ENCODE measurements at places on chromosomes 6 and 20.

- DNase-seq, result no peak
These were observed 170.9 kb upstream of the AKAP12 start for GRCh38 chr6:151068761-151069312.

DNA sequence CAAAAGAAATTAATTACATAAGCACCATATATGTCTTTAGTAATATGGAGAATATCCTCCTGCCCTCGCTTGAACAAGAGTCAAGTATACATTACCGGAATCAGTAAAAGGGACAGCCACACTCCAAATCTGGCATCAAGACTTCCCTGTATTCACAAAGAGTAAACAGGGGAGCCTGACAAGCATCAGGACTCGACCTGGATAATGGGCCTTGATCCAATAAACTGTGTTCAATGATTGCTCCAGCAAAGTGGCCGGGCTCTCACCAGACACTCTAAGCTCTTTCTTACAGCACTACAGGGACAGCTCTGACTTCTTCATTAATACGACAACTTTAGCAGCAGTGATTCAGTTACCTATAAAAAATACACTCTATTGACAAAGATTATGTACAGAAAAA lies 307.9 kb upstream of the POU3F2 start:
- DNase-seq, result no peak

GRCh38 chr6:680251-680650 lies 12.7 kb downstream of the EXOC2 start:
- no peak for DNase-seq

- DNase-seq, result peak; percentile 60
These were observed 807 bp downstream of the LKAAEAR1 start for GRCh38 chr20:64083378-64083803.

GRCh38 chr6:148521158-148521557 lies 178.5 kb downstream of the SASH1 start:
- DNase-seq, result no peak

- no peak for DNase-seq
These were observed 12.0 kb upstream of the SLC17A5 start for GRCh38 chr6:73665686-73666319.

- DNase-seq, result no peak
These were observed 58.0 kb downstream of the PREP start for GRCh38 chr6:105344881-105345370.

- DNase-seq, result no peak
These were observed 30.1 kb downstream of the CASP8AP2 start for GRCh38 chr6:89859744-89860143.

DNA sequence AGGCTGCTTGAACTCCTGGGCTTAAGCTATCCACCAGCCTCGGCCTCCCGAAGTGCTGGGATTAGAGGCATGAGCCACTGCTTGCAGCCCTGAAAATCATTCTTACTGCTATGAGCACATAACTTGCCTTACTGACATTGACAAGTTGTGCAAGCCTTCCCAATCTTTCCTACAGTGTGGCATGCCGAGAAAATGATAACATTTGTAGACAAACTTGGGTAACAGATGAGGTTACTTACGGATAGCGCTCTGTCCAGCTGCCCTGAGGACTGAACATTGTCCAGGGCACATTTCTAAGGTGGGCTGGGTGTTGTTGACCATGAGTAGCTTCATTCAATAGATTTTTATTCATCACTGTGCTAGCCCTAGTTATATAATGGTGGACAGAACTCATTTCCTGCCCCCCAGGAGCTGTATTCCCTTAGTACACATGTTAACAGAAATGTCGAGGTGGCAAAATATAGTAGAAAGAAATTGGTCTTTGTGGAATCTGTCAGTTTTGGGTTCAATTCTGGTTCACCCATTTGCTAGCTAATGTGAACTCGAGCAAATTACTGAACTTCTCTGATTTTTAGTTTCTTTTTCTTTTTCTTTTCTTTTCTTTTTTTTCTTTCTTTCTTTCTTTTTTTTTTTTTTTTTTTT lies 118.4 kb upstream of the AKIRIN2 start:
- no peak for DNase-seq

DNA sequence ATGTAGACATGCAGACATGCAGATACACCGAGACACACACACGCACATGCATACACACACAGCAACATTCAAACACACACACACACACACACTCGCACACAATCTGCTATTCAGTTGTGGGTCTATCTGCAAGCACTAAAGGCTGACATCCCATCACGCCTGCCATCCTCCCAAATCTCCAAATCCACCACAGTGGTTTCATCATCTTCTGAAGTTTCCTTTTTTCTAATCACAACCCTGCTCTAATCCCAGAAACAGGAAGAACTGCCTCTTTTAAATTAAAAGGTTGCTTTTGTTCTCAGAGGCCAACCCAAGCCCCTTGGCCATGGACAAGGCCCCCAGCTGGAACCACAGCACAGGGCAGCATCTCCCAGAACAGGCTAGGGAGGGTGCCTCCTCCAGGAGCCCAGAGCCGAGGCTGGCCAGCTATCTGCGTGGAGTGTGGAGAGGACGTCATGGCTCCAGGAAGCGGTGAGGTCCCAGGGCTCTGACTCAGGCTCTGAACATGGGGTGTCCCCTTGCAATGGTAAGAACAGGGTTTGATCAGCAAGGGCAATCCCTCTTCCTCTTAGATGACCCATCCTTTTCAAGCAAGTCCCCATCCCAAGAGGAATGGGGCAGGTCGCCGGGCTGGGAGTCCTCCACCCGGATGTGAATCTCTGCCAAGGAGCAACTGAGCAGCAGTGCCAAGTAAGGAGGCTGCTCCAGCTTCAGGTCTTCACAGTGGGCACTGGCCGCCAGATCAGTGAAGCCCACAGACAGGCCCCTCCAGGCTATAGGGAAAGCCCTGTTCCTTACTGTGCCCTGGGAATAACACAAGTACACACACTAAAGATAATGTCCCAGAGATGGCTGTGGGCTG lies 14.7 kb downstream of the FOXF2 start:
- DNase-seq, result no peak

- DNase-seq, result peak; percentile 93
These were observed 125.6 kb downstream of the FIG4 start for GRCh38 chr6:109816452-109817374.

DNA sequence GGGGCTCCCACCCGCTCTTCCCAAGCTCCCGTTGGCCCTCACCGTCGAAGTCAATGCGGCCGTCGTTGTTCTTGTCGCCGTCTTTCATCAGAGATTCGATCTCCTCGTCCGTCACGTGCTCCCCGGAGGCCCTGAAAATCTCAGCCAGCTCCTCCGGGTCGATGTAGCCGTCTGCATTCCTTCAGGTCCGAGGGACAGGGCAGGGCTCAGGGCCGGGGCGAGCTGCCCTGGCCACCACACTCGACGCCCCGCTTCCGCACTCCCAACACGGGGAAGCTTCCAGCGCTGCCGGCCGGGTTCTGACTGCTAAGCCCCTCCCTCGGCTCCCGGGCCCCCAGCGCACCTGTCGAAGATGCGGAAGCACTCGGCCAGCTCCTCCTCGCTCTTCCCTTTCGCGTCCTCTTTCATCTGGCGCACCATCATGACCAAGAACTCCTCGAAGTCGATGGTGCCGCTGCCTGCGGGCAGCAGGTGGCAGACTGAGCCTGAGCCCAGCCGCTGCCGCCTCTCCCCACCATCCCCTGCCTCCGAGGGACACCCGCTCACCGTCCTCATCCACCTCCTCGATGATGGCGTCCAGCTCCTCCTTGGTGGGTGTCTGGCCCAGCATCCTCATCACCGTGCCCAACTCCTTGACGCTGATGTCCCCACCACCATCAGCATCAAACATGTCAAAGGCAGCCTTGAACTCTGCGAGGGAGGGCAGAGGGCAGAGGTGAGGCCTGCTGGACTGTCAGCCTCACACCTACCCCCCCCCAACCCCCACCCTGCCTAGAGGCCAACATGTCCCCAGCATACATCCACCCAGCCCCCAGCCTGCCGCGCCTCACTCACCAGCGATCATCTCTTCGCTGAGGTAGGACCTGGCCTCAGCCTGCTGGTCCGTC lies 2.9 kb downstream of the TNNC2 start:
- DNase-seq, result no peak

DNA sequence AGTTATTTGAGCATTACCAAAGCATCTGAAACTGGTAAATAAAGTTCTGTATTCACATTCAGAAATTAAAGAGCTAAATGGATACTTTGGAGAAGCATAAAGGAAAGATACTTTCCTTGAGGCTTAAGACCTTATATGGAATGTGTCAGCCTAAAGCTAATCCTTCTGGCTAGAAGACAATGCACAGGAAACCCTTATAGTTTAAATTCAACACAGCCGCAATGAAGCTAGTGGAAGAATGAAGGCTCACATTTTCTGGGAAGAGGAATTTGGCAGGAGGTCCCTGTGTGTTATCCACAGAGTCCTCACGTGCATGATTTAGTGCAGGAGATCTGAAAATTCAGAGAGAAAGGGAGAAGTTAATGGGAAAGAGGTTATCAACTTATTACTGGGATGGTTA lies 21.5 kb upstream of the CHD6 start:
- no peak for DNase-seq

DNA sequence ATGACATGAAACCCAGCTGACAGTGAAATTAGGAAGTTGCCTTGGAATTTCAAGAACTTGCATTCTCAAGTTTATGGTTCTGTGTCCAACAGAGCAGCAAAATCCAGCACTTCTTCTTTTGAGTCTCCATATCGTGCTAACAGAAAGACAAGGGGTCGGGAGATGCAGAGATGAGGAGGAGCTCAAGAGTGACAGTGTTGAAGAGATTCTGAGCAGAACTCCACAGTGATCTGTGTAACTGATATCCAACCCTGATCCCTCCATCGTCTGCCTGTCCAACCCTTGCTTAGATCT lies 21.2 kb upstream of the BTN1A1 start:
- no peak for DNase-seq

- DNase-seq, result no peak
These were observed 104.9 kb downstream of the DACT2 start for GRCh38 chr6:168214586-168215104.

- DNase-seq, result no peak
These were observed 75.7 kb upstream of the QKI start for GRCh38 chr6:163338671-163339405.

DNA sequence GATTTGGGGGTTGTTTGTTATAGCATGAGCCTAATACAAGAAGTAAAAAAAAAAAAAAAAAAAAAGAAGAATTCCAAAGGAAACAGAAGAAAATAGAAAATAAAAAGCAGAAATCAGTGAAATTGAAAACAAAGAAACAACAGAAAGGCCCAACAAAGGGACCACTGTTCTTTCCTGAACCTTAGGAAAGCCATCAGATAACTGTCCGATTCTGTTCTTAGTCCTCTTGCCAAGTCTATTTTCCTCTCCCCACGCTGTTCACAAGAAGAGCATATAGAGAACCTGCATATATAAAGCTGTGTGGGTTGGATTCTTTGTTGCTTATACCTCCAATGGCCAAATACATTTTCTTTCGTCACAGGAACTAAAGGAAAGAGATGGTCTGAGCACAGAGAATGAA lies 38.0 kb upstream of the IPCEF1 start:
- DNase-seq, result no peak

- no peak for DNase-seq
These were observed 34.1 kb upstream of the MYLK2 start for GRCh38 chr20:31785089-31785488.

GRCh38 chr6:89034586-89035251 lies 45.8 kb upstream of the PNRC1 start:
- DNase-seq, result no peak

- DNase-seq, result no peak
These were observed 2.9 kb downstream of the POU3F2 start for GRCh38 chr6:98836962-98837944.

DNA sequence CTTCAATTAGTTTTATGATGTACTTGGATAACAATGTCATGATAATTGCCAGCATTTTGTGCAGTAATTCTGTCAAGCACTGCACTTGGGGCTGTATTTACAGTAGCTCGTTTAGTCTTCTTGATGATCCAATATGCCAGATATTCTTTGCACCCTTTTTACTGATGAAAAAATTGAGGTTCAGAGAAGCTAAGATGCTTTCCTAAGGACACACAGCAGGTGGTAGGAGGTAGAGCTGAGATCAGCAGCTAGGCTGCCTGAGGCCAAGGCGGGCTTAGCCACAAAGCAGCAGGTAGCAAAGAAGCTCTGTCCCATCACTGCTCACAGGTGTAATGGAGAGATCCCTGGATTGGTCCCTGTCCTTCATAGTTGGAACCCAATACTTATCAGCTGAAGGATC lies 33.3 kb downstream of the SUMO4 start:
- no peak for DNase-seq

DNA sequence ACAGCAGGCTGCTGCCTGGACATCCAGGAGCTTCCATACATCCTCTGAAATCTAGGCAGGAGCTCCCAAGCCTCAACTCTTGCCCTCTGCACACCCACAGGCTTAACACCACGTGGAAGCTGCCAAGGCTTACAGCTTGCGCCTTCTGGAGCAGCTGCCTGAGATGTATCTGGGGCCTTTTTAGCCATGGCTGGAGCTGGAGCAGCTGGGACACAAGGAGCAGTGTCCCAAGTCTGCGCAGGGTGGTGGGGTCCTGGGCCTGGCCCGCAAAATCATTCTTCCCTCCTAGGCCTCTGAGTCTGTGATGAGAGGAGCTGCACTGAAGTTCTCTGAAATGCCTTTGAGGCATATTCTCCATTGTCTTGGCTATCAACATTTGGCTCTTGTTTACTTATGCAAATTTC lies 255.0 kb downstream of the DLL1 start:
- no peak for DNase-seq

DNA sequence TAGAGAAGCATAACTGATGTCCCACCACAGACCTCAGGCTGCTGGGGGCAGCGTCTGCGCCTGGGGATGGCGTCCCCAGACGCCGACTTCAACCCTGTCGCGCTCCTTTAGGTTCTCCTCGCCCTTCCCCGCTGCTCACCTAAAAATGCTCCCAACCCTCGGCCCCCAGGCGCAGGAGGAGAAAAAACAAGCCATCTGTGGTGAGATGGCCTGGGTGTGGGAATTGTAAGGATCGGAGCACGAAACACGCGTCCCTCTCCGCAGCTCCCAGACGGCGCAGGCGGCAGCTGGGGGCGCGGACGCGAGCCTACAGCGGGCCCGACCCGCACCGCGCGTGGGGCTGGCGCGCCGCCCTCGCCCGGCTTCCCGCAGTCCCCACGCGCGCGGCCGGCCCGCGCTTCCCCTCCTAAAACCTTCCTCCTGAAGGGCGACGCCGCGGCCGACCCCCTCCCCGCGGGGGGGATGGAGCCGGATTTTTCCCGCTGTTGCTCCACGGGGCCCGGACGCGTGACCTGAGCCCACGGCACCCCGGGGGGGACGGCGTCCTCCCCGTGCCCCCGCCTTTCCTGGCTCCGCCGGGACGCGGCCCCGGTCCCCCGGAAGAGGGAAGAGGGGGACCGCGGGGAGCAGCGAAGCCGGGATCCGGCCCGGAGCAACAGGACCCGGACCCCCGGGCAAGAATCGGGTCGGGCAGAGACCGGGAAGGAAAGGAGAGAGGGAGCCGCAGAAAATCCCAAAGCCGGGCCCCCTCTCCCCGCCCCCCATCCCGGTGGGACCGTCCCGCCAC lies 611 bp downstream of the EPB41L2 start:
- DNase-seq, result no peak

- no peak for DNase-seq
These were observed 46.8 kb downstream of the SPATA2 start for GRCh38 chr20:49868538-49868937.
